Foreskin keratinocyte (primary cell): ENCODE measurements at places on chromosomes 12 and 14. TPM values are rescaled to one million over a fixed set of nuclear protein-coding genes. Genes with fewer than 3 reads are reported as not detected.

ACTN1 gene
- total RNA-seq: 687 and 748 TPM in 2 replicates

ADAM21 gene
- 0.28 and 0.44 TPM in 2 replicates for total RNA-seq

KRT78 gene
- total RNA-seq: 0.32 and 0.58 TPM in 2 replicates

SELPLG gene
- 0.25 and 0.34 TPM in 2 replicates for total RNA-seq

KRT6A gene
- 5,507 and 5,589 TPM in 2 replicates for total RNA-seq

SALL2 gene
- total RNA-seq: 2.1 and 2.6 TPM in 2 replicates

PPP1R36 gene
- 0.88 and 0.99 TPM in 2 replicates for total RNA-seq

A2ML1 gene
- 14.6 and 29.4 TPM in 2 replicates for total RNA-seq

PTCSC3 gene
- not detected in 2 replicates for total RNA-seq

KRT85 gene
- total RNA-seq: not detected in 2 replicates

OVCH1 gene
- total RNA-seq: not detected in 2 replicates

DPPA3 gene
- not detected in 2 replicates for total RNA-seq

MYO1A gene
- total RNA-seq: not detected in 2 replicates

ZNF10 gene
- total RNA-seq: 2.3 and 3.0 TPM in 2 replicates

HPD gene
- not detected in 2 replicates for total RNA-seq

LIN7A gene
- total RNA-seq: not detected in 2 replicates

FBXW8 gene
- 6.6 and 8.5 TPM in 2 replicates for total RNA-seq

RPS6KL1 gene
- 2.8 and 3.1 TPM in 2 replicates for total RNA-seq

STAT2 gene
- total RNA-seq: 93.7 and 126 TPM in 2 replicates

DAD1 gene
- 211 and 266 TPM in 2 replicates for total RNA-seq

FOXN4 gene
- not detected in 2 replicates for total RNA-seq

PIK3C2G gene
- total RNA-seq: 0.34 and 1.2 TPM in 2 replicates

FIGNL2 gene
- 0.03 TPM in 1 of 2 replicates, not detected in the other for total RNA-seq

PZP gene
- total RNA-seq: not detected in 2 replicates

TOMM20L gene
- not detected in 2 replicates for total RNA-seq

MGAT4C gene
- total RNA-seq: not detected in 2 replicates

USP44 gene
- total RNA-seq: 0.03 TPM in 1 of 2 replicates, not detected in the other

CLEC6A gene
- total RNA-seq: not detected in 2 replicates

LRIG3 gene
- 25.9 TPM in 2 replicates for total RNA-seq

EVL gene
- total RNA-seq: 16.9 and 17.0 TPM in 2 replicates

RIN3 gene
- total RNA-seq: 7.3 and 9.8 TPM in 2 replicates

RILPL2 gene
- total RNA-seq: 3.9 and 4.1 TPM in 2 replicates
